ENCODE measurements at places on chromosomes 2 and 18.

DNA sequence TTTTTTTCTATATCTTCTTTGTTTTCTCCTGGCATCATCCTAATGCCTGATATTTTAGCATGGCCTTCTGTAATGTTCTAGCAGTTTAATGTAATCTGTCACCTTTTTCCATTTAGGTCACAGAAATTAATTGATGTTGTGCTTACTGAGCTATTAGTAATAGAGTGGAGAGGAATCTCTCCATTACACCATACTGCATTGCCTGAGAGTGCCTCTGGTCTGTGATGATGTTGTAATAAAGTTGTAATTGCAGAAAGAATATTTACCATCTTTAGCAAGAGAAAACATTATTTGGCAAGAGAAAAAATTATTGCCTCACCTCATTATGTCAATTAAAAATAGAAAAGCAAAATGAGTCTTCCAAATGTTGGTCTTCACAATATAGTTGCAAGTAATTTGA, 213.2 kb downstream of the KCNJ3 start:
- no peak for DNase-seq

DNA sequence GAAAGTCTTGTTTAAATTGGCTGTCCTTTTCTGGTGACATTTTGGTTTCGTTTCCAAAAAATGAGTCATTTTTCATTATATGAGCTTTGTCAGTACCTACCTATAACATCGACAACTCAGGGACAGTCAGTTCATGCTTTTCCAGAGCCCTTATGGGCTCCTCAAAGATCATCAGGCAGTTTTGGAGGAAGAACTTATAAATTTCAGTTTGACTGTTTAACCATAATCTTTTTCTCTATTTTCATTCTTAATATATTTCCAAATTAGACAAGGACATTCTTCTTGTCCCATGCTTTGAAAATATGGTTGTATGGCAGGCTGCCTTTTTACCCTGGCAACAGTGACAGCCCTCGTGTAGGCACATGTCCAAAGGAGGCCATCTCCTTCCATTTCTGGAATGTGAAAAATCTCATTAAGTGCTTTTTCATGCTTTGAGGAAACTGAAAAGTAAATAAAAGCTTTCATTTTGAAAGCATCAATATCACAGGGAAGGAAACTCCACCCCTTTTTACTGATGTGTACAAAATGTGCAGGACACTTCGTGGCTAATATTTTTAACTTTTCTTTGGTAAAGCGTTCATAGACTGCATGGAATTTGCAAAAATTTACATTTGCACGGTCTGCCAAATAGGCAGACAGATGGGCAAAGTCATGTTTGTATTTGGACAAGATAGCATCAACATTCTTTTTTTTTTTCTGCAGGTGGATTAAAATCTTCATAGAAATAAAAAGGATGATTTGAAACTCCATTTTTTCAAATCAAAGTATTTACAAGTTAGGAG, 7.2 kb upstream of the PROC start:
- DNase-seq, result no peak

DNA sequence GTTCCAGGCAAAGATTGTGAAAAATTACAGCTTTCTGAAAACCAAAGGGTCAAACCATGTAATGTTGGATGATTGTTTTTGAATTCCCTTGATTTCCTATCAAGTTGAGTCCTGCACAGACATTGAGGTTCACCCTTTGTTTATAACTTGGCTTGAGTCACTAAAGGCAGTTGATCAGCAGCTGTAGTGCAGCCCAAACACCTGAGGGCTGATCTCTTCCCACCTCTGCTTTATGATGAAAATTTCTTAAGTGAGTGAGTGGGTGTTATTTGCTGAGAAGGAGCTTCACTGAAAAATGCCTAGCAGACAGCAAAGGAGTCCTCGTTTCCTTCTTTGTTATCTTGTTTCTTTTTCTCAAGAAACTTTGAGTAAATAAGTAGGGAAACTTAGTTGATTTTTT, 31.9 kb upstream of the BMPR2 start:
- no peak for DNase-seq

DNA sequence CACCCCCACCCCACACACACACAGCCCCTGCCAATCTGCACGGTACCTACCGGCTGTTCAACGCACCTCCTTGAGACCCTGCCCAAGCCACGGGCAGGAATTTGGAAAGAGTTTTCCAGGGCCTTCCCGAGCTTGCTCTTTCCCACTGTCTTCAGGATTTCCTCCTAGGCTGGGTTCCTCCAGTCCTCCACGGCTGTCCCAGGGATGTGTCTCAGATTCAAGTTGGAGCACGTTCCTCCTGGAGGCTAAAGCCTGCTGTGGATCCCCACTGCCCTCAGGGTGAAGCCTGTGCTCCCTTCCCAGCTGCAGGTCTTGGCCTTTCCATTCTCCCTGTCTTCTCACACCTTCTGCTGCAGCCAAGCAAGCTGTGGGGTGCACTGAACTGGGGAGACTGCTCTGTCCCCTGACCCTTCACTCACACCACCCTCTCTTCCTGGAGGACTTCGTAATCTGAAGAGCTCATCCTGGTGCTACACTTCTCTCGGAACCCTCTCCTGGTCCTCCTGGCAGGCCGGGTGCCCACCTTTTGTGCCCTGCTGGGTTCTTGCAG, 54.9 kb upstream of the HS6ST1 start:
- no peak for DNase-seq

- DNase-seq, result no peak
These were observed 312.2 kb upstream of the SLC14A2 start for GRCh38 chr18:45303026-45303425.

- no peak for DNase-seq
These were observed 22.3 kb downstream of the REEP1 start for GRCh38 chr2:86315084-86315483.

- no peak for DNase-seq
These were observed 48.1 kb upstream of the ARHGAP28 start for GRCh38 chr18:6681331-6681875.

DNA sequence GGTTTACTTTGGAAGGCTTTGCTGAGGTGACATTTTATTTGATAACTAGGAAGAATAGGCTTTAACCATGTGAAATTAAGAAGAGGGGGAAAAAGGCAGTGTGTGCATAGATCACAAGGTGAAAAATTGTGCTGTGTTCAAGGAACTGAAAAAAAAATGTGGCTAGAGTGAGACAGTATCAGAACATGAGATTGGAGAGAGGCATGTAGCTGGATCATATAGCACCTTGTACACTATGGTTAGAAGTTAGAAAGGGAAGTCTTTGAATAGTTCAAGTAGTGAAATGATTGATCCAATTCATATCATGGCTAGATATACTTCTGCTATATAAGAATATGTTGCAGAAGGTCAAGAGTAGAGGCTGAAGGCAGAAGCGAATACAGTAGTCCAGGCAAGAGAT, 12.3 kb upstream of the TNFRSF11A start:
- no peak for DNase-seq

DNA sequence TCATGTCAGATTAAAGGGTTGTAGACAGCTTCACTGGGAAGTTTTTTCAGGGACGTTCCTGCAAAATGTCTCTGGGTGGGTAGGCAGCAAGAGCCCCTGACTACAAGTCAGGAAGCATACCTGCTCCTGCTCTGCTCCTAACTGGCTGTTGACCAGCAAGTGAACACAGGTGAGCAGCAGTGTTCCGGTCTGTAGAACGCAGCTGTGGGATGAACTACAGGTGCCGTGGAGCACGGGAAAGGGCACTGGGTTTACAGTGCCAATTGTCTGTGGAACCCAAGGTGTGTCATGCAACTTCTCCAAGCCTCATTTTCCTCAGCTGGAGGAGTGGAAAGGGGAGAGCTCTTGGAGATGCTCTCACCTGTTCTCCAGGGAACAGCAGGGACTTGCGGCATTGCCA, 6.6 kb downstream of the ASB18 start:
- DNase-seq, result no peak

- no peak for DNase-seq
These were observed 33.0 kb upstream of the BOD1L2 start for GRCh38 chr18:57113799-57114420.

DNA sequence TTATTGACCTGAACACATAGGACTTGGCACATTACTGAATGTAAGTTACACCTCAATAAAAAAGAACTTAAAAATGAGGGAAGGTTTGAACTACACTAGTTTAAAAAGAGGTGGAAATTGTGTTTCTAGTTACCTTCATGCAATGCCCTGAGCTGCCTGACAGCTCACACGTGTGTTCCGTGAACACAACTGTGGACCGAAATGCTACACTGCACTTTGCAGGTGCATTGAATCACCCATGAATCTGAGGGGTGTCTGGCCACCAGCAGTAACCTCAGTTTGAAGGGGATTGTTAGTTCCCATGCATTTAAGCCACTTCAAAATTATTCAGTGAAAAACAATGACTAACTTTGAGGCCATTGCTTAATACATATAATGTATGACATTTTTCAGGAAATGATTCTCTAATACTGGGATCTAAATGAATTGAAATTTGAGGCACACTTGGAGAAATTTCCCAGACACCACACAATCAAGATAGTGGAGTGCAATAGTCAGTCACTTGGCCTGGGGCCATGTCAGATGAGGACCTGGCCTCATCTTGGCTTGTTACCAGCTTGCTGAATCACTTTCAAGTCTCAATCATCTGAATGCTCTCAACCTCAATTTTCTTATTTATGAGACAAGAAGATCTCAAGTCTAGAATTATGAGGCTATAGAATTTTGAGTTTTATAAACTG, 59.3 kb downstream of the MYL12B start:
- no peak for DNase-seq

- no peak for DNase-seq
These were observed 17.3 kb downstream of the PPP1CB start for GRCh38 chr2:28768952-28769351.

GRCh38 chr2:205047273-205047839, 502.1 kb downstream of the PARD3B start:
- DNase-seq, result peak; percentile 6

DNA sequence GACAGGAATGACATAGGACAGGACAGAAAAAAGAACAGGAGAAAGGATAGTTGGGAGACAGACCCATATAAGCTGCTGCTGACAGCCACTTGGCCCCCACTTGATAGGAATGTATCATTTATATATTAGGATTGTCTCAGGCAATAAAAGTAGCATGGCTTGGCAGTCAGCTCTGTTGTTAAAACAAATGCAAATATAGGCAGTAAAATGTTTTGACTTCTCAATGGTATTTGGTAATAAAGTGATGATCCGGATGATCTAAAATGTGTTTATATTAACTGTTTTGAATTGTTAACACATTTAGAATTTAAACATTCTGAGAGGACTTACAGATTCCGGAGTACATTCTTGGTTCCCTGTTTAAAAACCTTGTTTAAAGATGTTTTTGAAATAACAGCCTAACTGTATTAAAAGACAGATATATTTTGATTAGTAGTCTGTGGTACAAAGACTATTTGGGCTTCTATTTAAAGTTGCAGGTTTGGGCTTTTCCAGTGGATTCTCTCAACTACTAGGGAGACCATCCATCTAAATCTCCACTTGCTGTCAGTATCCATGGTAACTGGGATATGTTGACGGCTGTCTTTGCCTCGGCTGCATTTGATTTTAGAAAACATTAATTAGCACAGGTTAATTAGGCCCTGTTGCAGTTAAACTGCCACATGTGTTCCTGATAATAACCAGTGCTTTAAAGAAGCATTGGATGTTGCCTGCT, 147.6 kb downstream of the ESCO1 start:
- no peak for DNase-seq

DNA sequence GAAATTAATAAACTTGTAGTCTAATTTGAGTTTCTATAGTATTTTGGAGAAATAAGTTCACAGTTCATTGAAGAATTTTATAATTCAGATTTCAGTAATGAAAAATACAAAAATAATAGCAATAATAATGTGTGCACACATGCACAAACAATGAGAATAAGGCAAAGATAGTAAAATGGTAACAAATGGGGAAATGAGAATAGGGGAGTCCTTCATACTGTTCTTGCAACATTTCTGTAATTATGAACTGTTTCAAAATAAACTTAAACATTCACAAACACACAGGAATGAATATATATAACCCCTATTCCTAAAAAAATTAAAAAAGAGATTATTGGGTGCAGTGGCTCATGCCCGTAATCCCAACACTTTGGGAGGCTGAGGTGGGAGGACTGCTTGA, 63.9 kb downstream of the SPRED2 start:
- DNase-seq, result no peak

DNA sequence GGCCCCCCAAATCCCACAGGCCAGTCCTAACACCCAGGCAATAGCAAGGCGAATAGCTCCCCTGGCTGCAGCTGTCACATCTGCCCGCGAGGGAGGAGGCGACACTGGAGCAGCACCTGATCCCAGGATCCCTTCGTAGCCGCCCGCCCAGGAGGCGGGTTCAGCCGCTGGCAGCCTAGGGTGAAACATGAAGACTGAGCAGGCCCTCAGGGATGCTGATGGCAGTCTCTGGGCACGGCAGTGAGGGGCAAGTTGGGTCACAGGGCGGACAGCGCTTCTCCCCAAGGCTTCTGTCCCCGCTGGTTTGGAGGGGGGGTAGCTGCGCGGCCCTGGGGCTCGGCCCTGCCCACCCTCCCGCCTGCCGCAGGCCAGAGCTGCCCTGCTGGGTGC, 1.9 kb downstream of the DNMT3A start:
- DNase-seq, result no peak

DNA sequence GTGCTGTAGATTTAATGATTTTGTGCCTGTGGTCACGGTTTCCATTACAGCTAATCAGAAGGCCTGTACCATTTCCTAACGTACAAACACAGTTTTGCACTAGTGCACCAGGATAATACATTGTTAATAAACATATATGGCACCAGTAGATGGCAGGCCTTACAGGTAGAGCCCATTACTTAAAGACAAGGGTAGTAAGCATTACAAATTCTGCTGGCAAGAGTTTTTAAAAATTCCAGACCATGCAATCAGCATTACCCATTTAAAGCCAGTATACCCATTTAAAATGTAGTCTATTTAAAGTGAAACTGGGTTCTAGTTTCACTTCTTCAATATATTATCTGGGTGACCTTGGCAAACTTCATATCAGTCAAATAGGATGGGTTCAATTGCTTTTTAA, 224.2 kb downstream of the NUP35 start:
- DNase-seq, result no peak

DNA sequence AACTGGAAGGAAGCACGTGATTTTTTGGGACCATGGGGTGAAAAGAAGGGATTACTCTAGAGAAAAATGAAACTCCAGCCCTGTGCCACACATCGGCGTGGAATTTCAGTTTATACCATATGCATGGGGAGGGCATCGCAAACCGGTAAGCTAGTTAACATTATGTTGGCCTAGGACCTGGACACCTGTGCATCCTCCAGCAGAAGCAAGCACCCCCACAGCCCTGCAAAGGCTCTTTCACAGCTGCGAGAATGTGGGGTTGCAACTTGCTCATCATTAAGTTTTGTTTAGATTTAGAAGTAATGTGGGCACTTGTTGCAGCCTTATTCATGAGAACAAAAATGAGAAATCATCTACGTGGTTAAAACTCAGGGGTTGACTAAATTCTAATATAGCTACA, 299.2 kb downstream of the PIEZO2 start:
- no peak for DNase-seq

DNA sequence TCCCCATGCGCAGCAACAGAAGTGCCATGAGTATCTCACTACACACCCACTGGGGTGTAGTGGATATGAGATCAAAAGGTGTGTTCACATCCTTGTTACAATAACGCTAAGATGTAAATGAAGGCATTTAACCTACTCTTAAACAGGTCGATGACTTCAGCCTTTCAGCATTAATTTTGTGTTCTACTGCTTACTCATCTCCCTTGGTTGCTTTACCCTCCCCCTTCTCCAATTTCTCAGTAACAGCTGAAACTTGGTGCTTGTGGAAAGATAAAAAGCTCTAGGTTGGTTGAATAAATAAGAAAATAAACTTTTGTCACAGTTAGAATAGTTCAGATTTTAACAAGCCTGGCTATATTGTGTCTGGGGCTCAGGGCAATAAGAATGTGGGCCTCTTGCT, 147.5 kb upstream of the SESTD1 start:
- no peak for DNase-seq
